ENCODE measurements at places on chromosomes 1 and 21.

DNA sequence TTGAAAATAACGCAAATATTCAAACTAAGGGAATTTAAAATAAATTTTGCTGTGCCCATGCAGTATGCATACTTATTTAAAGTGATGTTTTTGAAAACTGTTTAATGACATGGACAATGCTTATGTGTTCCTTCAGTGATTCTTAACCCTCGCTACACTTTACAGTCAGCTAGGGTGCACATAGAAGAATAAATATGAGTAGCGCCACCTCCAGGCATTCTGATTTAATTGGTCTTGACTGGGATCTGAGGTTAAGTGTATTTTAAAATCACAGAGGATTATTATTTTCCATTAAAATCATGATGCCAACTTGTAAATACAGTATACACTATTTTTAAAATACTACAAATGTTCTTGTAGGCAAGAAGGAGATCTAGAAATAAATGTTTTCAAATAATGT, 373.5 kb upstream of the ADGRL4 start:
- peak; percentile 6 for DNase-seq

GRCh38 chr1:4137621-4138415, 237.7 kb upstream of the C1orf174 start:
- DNase-seq, result no peak

GRCh38 chr1:35111106-35111505, 31.9 kb downstream of the ZMYM1 start:
- no peak for DNase-seq

- DNase-seq, result peak; percentile 9
These were observed 6.5 kb upstream of the C1orf146 start for GRCh38 chr1:92211166-92211565.

GRCh38 chr1:24961961-24962861, 32.1 kb upstream of the RUNX3 start:
- DNase-seq, result peak; percentile 67

DNA sequence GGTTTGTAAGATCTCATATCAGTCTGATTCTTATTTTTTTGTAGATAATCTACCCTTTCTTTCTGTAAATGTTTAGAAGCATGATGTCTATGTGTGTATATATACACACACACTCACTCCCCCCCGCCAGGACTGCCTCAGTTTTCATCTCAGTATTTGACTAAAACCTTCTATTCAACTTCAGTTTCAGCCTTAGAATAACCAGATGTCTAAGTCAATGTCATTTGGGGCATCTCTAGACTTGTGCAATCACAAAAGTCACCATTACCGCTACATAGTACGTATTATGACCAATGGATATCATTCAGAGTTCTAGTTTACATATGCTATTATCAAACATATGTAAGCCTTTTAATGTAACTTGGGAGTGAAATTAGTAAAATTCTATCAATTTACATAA, 53.3 kb upstream of the BOLA1 start:
- DNase-seq, result peak; percentile 23

GRCh38 chr1:24253571-24253970, 65.6 kb upstream of the GRHL3 start:
- DNase-seq, result no peak

GRCh38 chr1:29453502-29454240, 217.3 kb downstream of the PTPRU start:
- DNase-seq, result peak; percentile 68

DNA sequence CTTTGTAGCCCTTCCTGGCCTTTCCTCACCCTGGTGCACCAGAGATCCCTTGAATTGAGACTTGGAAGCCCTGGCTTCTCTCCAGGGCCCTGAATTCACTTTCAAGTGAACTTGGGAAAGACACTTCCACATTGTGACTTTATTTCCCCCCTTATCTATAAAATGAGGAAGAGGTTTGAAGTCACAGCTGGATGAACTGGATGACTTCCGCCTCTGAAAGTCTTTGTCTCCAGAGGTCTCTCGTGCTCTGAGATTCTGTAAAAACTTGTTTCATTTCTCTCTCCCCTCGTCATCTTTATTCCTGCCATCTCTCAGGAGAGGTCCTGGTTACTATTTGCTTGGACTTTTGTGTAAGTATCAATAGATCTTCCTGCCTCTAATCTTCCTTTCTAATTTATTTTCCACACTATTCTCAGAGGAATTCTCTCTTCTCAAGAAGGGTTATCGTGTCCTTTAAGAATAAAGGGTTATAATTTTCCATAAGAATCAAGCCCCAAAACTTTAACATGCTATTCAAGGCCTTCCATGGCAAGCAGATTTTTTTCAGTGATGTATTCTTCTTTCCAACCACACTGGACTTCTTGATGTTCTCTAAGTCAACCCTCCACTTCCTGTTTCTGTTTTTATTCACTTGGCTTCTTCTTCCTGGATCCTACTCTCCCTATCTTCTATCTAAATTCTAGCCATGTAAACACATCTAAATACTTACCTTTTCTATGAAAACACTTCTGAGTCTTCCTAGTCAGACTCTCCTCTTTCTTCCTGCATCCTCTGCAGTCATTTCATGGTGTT, 6.5 kb upstream of the RPTN start:
- DNase-seq, result peak; percentile 13

DNA sequence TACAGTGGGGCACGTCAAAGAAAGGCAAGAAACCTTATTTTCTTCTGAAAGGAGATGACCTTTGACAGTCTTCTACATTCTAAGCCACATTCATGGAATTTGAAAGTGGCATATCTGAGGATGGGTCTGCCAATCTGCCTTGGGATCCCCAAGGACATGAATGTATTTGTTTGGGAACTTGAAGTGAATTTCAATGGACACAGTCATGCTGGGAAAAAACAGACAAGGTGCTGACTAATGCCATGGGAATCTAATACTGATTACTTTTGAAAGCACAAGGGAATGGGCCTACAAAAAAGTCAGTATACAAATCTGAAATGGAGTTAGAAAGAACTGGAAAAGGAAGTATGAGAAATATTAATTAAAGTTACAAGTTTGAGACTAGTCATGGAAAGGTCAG, 128.8 kb downstream of the KCNJ6 start:
- DNase-seq, result no peak

GRCh38 chr1:55747408-55747841, 532.3 kb upstream of the USP24 start:
- DNase-seq, result no peak

DNA sequence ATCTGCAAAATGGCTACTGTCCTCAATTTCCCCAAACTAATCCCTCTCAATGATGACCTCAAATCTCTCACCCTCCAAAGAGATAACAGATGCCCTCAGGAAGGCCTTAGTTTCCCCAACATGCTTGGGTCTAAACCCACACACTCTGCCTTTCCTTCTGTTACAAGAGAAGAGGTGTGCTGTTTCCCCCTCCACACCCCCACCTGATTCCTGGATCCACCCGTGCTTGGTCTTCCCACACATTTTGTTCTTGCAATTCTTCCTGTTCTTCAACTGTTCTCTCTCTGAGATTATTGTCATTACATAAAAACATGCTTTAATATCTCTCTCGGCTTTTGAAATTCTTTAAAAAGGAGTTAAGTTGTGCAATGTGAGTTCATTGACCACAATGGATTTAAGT, 5.7 kb upstream of the CBR3 start:
- peak; percentile 21 for DNase-seq

- no peak for DNase-seq
These were observed 1.5 kb upstream of the TINAGL1 start for GRCh38 chr1:31574749-31575368.

DNA sequence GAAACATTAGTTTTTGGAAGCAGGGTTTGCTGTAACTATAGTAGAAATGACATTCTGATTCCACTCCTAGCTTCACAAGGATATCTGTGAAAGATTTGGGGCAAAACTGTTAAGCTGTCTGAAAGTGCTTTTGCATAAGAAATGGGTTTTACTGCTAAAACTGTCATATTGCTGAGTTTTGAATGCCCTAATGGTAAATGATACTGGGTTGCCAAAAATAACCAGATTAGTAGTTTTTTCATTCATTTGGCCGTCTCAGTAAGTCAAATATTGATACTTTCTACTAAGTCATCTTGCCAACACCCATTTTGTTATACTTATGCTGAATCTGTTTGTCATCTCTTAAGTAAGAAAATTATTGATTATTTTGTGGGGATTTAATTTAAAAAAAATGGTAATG, 399 bp upstream of the PTPRC start:
- no peak for DNase-seq

DNA sequence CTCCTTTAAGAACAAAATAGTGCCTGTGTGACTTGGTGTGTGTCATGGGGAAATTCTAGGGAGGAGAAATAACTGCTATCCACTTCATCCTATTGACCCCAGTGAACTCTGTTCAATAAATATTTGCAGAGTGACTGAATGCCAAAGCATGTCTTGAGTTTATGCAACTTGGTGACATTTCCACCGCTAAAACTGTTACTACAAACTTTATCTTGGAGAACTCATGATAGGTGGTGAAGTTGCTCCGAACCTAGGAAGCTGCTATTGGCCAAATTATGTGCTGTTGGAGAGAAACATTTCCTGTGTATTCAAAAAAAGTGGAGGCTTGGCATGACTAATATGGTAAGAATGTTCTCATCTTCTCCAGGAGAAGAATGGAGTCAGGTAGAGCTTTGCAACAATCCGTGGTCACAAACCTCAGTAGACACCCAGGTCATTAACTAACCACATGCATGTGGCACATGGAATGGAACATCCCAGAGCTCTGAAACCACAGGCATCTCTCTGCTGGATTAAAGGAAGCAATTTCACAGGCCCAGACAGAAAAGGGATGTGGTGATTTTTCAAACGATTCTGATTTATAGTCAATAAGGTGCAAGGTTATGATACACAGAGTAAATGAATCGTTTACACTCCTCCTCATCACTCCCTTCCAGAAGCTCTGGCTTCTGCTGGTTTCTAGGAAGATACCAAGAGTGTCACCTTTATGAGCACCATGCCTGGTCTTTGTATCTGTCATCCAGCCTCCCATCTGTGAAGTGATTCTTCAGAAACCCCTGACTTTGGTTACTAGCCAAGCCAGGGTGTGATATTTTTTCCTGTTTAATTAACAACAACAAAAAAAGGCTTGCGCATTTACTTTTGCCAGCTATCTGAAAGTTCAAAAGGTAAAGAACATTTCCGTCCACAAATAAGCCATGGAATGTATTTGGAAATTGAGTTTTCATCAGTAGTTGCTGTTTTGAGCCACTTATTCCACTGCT, 361.1 kb downstream of the TGFB2 start:
- no peak for DNase-seq

DNA sequence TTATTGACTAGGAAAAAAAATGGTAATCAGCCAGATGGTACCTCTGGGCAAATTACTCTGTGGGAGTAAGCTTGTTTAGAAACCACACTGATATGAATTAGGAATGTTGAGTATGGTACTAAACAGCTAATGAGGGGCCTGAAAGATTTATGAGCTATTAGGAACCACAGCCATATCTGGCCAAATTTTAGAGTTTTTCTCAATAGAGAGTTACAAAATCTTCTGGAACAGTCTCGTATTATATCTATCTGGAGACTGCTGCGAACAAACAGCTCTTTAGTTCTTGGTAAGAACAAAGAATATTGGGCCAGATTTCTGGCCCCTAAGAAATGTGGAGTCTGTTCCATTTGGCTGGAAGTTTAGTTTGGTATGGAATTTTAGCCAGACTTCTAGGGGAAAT, 4.9 kb upstream of the PODN start:
- DNase-seq, result no peak

- DNase-seq, result peak; percentile 55
These were observed 228.6 kb downstream of the PAPPA2 start for GRCh38 chr1:176691251-176692228.

- no peak for DNase-seq
These were observed 31.2 kb downstream of the GNPAT start for GRCh38 chr1:231272173-231272572.

GRCh38 chr21:14560555-14560954, 14.4 kb upstream of the SAMSN1 start:
- DNase-seq, result peak; percentile 47

DNA sequence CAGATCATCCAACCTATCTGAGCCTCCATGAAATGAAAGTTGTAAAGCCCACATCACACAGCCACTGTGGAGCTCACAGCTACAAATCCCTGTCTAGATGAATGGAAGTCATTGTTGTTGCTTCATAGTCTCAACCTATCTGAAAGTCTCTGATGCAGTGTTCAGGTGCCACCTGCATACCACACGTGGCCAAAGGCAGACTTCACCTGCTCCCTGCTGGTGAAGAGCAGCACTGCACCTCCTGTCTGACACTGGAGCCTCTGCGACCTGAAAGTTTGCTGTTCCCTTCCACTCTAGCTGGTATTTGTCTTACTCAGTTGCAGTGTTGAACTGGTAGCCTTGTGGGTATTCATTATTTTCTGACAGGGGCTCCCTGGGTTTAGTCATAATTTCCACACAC, 18.4 kb downstream of the LORICRIN start:
- DNase-seq, result peak; percentile 11

DNA sequence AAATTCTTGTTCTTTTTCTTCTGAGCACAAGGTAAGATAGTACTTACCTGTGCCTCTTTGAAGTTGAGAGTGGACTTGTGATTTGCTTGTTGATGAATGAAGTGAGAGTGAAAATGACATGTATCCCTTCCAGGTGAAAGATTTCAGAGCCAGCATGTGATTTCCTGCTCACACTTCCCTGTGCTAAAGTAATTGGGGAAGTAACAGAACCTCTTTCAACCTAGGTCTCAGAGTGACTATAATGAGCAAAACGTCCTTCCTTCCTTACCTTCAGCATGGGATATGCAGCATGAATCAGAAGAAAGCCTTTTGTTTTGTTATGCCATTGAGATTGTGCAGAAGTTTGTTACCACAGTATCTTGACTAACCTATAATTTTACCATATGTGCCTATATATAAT, 24.6 kb downstream of the RAVER2 start:
- DNase-seq, result no peak

DNA sequence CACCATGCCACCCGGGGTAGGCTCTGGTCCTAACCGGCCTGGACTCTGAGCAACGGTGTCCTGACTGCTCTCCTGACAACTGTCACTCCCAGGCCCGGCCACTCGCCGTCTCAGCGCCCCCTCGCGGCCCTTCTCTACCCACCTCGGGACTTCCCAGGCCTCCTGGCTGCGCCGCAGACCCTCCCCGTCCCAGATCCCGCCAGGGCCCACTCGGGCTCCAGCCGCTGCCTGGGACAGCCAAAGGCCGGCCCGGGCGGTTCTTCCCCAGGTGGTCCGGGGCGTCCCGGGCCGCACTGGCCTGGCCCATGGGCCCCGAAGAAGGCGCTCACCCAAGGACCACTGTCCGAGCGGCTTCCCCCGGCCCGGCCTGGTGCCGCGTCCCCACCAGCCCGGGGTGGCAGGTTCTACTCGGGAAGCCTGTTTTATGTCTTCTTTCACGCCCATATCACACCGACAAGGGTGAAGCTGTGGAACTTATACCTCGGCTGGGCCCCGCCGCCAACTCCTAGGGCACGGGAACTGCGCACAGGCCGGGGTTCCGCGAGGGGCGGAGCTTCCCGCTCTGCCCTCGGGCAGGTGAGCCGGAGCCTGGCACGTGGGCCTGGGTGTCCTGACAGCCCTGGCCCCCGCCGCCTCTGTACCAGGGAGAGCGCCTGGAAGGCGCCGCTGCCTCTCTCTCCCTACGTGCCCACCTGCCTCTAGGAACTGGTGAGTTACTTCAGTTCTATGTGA, 138.3 kb downstream of the TTLL7 start:
- DNase-seq, result peak; percentile 42

- no peak for DNase-seq
These were observed 209.8 kb downstream of the TPR start for GRCh38 chr1:186165303-186165702.

- no peak for DNase-seq
These were observed 48.5 kb downstream of the LGR6 start for GRCh38 chr1:202242080-202242419.

All from NB4 (cell line).